Stimulated activated CD4-positive, alpha-beta T cell treated with anti-CD3 and anti-CD28 coated beads, TNF-alpha, amount 100 ng/mL, for 1 hour (primary cell): ENCODE measurements at places on chromosomes 13 and 19.

DNA sequence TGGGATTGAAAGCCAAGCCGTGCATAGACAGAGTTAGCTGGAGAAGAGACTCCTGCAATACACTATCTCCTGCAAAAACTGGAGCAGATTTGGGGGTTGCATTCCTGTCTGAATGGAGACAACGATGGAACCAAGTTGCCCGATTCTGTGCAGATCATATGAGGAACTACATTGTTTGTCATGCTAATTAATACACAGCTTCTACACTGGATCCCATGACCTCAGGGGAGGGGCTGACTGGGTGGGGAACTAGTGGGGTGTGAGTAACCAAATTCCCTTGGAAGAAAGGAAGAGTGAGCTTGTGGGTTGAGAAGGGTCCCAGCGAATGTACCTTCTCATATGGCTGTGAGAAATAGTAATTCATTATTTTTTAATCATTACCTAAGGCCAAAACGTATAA, 214.0 kb downstream of the LHFPL6 start:
- no peak for DNase-seq

GRCh38 chr13:104740641-104741222, 1674.5 kb upstream of the SLC10A2 start:
- no peak for DNase-seq

GRCh38 chr19:16111160-16111908, at the start of gene RAB8A:
Gene RAB8A, plus strand, starts transcription at chr19:16111889. Its CDS starts 13 bp downstream, at chr19:16111902.
- DNase-seq, result peak; percentile 100

- no peak for DNase-seq
Observed at GRCh38 chr19:46697204-46697960, 19.5 kb downstream of the PRKD2 start.

GRCh38 chr13:47277774-47278173, 380.9 kb upstream of the HTR2A start:
- DNase-seq, result no peak

DNA sequence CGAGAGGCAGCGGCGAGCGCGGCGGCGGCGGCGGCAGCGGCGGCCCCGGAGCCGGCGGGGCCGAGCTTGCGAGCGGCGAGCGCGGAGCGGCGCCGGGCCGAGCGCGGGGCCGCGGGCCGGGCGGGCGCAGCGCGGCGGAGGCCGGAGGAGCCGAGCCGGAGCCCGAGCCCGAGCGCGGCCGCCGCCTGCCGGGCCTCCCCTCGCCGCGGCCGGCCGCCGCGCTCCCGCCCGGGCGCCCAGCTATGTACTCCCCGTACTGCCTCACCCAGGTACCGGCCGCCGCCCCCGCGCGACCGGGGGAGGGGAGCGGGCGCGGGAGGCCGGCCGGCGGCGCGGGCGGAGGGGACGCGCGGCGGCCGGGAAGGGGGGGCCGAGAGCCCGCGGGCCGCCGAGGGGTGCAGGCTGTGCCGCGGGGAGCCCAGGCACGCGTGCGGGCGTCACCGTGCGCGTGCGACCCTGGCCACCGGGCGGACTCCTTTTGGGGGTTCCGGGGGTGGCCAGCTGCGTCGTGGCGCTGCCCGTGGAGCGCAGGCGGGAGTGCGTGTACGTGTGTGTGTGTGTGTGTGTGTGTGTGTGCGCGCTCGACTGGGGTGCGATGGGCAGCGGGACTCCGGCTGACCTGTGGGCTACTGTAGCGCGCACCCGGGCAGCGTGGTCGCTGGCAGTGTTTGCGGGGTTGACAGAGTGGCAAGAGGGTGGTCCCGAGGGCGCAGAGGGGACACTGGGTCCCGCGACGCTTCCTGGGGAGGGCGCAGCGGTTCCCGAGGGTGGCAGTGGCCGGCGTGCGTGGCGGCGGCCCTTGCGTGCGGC, 526 bp downstream of the NFIX start:
- DNase-seq, result no peak

DNA sequence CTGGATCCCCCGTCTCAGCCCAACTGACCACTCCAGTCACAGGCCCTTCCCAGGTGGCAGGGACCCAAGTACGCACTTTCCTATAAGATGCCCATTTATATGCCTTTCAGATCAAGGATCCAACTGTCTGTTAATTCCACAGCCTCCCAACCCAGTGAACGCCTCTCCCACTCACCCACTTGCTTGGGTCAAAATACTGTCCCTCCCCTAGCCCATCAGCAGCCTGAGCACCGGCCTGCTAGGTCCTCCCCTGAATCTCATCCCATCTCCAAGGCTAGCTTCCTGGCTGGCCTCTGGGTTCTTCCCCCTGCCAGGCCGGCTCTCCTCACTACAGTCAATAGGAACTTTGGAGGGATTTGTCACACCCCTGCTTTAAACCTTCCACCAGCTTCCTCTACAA, 1.9 kb downstream of the UBE2S start:
- DNase-seq, result no peak

DNA sequence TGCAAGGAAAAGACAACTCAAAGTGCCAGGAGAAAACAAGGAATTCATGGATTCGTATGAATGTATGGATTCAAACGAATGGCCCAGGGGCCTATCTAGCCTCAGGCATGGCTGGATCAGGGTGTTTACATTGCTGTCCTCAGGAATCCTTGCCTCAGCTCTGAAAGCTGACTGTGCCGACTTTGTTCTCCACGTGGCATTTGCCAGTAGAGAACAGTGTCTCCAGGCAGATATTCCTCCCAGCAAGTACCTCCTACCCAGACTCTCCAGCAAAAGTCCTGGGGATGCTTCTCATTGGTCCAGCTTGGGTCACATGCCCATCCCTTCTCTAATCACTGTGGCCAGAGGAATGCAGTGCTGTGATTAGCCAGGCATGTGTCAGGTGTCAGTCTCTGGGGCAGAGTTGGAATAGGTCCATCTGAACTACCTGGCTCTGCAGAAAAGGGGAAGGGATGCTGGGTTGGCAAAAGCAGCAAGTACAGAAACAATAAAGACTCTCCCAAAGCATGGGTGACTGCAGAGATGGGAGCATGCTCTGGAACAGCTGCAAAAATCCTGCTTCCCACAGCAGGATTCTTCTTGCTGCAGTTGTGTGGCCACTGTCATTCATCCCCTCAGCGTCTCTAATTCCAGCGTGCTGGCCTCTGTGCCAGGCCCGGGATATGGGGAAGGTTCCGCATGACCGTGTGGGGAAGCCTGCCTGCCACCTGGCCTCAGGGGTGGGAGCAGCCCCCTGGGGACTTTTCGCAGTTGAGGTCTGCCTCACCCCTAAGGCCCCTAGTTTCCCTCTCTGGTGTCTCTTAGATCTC, 30.0 kb downstream of the CCNE1 start:
- DNase-seq, result no peak

DNA sequence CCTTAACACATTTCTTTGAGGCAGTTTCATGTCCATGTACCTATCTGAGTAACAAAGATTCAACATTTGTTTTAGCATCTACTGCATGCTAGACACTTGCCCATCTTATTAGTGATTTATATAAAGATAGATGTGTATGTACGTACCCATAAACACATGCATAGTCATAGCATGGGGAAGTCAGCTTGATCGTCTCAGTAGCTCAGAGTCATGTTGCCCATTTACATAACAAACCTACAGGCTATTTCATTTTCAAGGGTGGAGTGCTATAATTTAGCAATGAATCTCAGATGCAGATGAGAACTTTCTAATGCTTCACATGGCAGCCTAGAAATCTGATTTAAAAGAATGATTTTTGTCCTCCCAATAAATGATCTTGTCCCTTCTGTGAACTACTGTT, 23.5 kb downstream of the FLT1 start:
- no peak for DNase-seq

GRCh38 chr13:20997301-20998161, 63.9 kb downstream of the LATS2 start:
- DNase-seq, result no peak

- DNase-seq, result no peak
Observed at GRCh38 chr13:106488686-106489085, 46.8 kb downstream of the EFNB2 start.

- peak; percentile 72 for DNase-seq
Observed at GRCh38 chr19:12139885-12140544, at the start of gene ZNF20. Gene ZNF20, minus strand, starts transcription at chr19:12140350. Its CDS starts 168 bp downstream, at chr19:12140182.

GRCh38 chr13:31072041-31072440, 89.7 kb downstream of the HSPH1 start:
- DNase-seq, result no peak

DNA sequence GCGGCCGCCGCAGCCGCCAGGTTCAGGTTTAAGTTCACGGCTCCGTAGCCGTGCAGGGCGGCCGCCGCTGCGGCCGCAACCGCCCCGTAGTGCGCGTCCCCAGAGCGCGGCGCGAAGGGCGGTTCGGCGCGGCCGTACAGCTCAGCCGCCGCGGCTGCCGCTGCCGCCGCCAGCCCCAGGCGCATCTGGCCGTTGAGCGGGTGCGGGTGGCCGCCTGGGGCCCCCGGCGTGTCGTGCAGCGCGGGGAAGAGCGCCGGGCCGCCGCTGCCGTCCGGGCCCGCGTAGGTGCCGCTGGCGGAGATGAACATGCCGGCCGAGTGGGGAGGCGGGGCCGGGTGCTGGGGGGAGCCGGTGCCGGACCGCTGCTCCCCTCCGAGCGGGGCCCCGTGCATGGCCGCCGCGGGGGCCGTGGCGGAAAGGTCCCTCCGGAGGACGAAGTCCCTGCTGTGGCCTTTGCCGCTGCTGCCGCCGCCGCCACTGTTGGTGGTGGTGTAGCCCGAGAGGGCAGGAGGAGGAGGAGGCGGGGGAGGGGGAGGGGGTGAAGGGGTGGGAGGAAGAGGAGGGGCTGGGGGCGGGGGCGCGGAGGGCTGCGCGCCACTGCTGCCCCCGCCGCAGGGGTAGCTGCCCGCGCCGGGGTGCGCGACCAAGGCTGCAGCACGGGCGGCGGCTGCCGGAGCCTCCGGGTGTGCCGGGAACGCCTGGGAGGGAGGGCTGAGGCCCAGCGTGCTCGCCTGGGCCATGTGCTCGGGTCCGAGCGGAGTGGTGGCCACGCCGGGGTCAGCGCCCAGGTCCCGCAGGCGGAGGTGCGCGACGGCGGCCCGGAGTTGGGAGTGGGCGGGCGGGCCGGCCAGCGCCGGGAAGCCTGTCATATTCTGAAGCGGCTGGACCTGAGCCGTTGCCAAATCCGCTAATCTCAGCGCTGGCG, 654 bp downstream of the ZIC5 start:
- DNase-seq, result no peak

GRCh38 chr13:68257111-68257842, 1027.1 kb upstream of the PCDH9 start:
- no peak for DNase-seq
